ENCODE measurements at places on chromosomes 2 and 18.

GRCh38 chr2:48209214-48209885 is 303.1 kb upstream of the FBXO11 start:
- no peak for DNase-seq

- no peak for DNase-seq
These were observed 2.5 kb upstream of the TET3 start for GRCh38 chr2:73982140-73982617.

- DNase-seq: no peak
These were observed 11.5 kb upstream of the SLC4A3 start for GRCh38 chr2:219615894-219616293.

DNA sequence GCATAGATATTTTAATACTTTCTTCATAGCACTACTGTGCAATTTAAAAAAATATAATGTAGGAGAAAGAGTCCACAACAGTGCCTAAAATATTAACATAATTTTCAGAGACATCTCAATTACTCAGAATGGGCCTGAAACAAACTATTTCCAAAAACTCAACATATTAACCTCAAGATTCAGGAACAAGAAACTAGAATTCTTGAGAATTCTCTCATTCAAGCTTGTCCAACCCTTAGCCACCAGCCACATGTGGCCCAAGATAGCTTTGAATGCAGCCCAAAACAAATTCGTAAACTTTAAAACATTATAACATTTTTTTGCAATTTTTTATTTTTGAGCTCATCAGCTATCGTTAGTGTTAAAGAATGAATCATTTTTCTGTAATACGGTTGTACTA is 35.2 kb downstream of the LNPK start:
- DNase-seq: no peak

DNA sequence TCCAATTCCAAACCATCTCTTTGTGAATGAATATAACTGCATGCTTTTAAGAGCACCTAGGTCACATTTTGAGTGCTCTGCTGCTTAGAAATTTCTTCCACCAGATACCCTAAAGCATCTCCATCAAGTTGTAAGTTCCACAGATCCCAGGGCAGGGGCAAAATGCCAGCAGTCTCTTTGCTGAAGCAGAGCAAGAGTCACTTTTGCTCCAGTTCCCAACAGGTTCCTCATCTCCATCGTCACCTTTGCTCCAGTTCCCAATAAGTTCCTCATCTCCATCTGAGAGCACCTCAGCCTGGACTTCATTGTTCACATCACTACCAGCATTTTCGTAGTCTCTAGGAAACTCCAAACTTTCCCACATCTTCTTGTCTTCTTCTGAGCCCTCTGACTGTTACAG is 116.7 kb upstream of the ALKAL2 start:
- DNase-seq: no peak

DNA sequence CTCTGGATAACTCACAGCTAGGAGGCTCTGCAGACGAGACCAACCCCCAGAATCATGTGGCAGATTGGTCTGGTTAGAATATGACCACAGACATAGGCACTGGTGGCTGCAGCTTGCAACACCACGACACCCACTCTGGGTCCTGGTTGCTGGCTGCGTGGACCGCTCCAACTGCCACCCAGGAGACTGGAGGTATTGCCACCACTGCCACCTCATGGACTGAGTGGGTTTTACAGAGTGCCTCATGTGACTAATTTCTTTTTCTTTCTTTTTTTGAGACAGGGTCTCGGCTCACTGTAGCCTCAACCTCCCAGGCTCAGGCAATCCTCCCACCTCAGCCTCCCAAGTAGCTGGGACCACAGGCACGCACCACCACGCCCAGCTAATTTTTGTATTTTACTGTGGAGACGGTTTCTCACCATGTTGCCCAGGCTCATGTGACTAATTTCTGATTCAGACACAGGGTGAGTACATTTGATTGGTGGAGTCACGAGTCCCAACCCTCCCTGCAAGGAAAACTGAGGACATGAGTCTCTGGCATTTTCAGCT is 29.9 kb upstream of the NT5DC4 start:
- peak; percentile 84 for DNase-seq
